ENCODE measurements at places on chromosomes 4 and X. TPM values are rescaled to one million over a fixed set of nuclear protein-coding genes. Genes with fewer than 3 reads are reported as not detected.

Gene ZCCHC12
- total RNA-seq: under 0.01 TPM

Gene RAB28
- 11.4 TPM for total RNA-seq

Gene EGFL6
- not detected for total RNA-seq

Gene FAM9C
- total RNA-seq: not detected

Gene HDAC6
- total RNA-seq: 14.7 TPM

Gene ASMT
- not detected for total RNA-seq

Gene CT45A5
- not detected for total RNA-seq

Gene CHST7
- 2.9 TPM for total RNA-seq

Gene SPANXA2
- not detected for total RNA-seq

Gene HMX1
- not detected for total RNA-seq

Gene SPANXB1
- not detected for total RNA-seq

Gene HS6ST2
- total RNA-seq: not detected

Gene GPR50
- not detected for total RNA-seq

Gene PCDH19
- not detected for total RNA-seq

Gene TMEM271
- not detected for total RNA-seq

Gene MTNR1A
- total RNA-seq: not detected

Gene PARM1
- total RNA-seq: under 0.01 TPM

Gene C4orf46
- 14.2 TPM for total RNA-seq

Gene POU3F4
- not detected for total RNA-seq

Gene SPANXC
- not detected for total RNA-seq

Gene RNF150
- total RNA-seq: 18.1 TPM

Gene GLRB
- 3.9 TPM for total RNA-seq

Gene FMR1
- total RNA-seq: 18.6 TPM

Gene MRFAP1L1
- total RNA-seq: 31.7 TPM

Gene MFAP3L
- 0.36 TPM for total RNA-seq

Gene TRMT2B
- total RNA-seq: 13.4 TPM
